ENCODE measurements at places on chromosomes 1 and 21. TPM values are rescaled to one million over a fixed set of nuclear protein-coding genes. Genes with fewer than 3 reads are reported as not detected.

The SLC9A1 gene
- total RNA-seq: 34.2 TPM

The RERE gene
- 76.8 TPM for total RNA-seq

The TSPAN1 gene
- 0.68 TPM for total RNA-seq

The TMEM54 gene
- 7.3 TPM for total RNA-seq

The AMPD2 gene
- 59.4 TPM for total RNA-seq

The SH2D2A gene
- not detected for total RNA-seq

The LRRC40 gene
- total RNA-seq: 16.2 TPM

The ESRRG gene
- not detected for total RNA-seq

The HES3 gene
- total RNA-seq: not detected

The OR2G6 gene
- not detected for total RNA-seq

The LGR6 gene
- 9.4 TPM for total RNA-seq

The DHX9 gene
- total RNA-seq: 137 TPM

The SCMH1 gene
- total RNA-seq: 37.5 TPM

The OPRD1 gene
- total RNA-seq: 0.27 TPM

The AVPR1B gene
- not detected for total RNA-seq

The MXRA8 gene
- 440 TPM for total RNA-seq

The NRAS gene
- 35.9 TPM for total RNA-seq

The AKIRIN1 gene
- 42.5 TPM for total RNA-seq

The FNDC5 gene
- total RNA-seq: 2.0 TPM

The ARHGEF19 gene
- 9.5 TPM for total RNA-seq

The CD53 gene
- total RNA-seq: not detected

The CELA3A gene
- total RNA-seq: not detected

The GBP4 gene
- not detected for total RNA-seq
